ENCODE measurements at places on chromosomes 11 and 22.

- DNase-seq = no peak
Observed at GRCh38 chr11:60345489-60345888, 18.4 kb downstream of the MS4A6E start.

- DNase-seq = no peak
Observed at GRCh38 chr11:28132548-28132947, 24.4 kb downstream of the METTL15 start.

DNA sequence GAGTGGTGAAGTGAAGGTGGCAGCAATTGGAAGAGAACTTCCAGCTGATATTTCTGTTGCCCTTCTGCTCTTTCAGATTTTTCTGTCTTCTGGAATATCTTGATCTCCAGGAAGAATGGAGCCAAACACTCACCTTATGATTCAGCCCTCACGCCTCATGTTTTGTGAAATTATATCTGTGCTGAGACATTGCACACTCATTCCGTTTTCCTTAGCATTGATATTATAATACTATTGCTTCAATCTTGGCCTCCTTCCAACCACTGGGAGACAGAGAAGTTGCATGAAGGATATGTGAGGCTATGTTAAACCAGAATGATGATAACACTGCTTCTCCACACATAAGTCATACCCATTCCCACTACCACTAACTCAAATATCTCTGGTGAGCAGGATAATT, 177.9 kb downstream of the ETS1 start:
- DNase-seq = no peak

DNA sequence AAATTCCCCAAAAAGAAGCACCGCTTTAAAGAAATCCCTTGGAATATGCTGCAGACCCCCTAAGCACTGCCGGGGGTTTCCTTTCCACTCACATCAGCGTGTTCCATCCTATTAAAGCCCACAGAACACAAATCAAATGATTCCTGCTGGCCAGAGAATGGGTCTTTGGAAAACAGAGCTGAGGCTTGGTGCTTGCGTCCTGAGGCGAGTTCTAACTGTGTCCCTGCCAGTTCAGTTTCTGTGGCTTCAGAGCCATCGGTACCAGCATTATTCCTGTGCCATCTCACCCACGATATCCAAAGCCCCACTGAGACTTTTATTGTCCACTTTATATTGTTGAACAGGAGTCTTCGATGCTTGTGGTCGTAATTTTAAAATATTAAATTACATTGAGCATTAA, 142.0 kb upstream of the SYT13 start:
- no peak for DNase-seq

DNA sequence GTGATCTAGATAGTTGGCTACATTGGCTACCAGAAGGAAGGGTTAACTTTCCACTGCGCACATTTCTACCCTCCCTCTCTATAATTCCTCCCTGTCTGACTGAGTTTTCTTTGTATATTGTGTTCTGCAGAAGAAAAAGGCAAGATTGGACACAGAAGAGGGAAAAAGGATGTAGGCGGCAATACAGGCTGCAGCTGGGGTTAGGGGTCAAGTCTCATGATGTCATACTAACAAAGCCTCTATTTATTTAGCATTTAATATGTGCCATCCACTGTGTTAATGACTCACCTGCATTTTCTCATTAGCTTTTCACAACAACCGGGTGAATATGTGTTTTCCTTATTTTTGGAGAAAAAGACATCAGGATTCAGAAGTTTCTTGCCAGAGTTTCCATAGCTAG, 2.0 kb downstream of the FAM83F start:
- DNase-seq = no peak

DNA sequence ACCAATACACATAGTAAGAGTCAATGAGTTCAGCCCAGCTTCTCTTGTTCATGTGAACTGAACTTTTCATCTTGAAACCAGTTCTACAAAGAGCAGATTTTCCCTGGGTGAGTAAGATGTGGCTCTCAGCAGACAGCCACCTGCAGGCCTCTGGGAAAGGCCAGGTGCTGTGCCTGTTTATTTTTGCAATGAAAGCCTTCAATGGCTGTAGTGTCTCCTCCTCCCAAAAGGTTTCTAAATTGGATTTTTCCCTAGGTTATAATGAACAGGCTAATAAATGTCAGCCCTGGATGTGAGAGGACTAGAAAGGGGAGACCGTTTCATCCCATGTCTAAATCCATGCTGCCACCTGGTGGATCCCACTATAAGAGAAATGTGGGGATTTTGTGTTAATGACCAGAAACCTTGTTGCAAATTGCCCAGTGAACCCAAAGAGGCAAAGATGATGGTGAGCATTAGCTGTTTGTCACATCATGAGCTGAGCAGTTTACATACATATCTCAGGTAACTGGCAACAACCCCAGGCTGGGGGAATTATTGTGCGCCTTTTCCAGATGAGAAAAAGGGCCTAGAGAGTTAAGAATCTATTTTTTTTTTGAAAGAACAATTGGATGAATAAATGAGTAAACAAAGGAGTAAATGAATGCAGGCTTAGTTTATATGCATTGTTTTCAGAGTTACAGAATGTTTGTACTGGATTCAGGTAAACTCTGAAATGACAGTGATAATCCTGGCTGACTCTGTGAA, 12.7 kb downstream of the C11orf91 start:
- peak; percentile 53 for DNase-seq

- DNase-seq = no peak
Observed at GRCh38 chr22:38235240-38235850, 33.6 kb downstream of the MAFF start.

GRCh38 chr11:133386262-133386661, 146.0 kb downstream of the OPCML start:
- DNase-seq = no peak

DNA sequence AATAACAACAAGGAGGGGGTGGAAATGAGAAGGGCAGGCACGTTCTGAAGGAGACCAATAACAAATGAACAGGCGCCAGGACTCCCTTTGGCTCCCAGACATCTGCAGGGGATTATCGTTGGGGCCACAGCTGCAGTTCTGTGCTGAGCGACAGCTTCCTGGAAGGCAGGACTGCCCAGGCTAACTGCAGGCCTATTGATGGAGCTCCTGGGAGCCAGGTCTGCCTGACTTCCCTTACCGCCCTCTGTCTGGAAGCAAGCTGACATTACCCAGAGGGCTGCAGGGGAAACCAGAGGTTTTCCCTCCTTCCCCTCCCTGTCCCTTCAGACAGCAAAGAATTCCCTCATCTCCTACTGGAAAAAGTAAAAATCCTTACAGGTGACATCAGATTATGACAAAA, 5.0 kb downstream of the DRD2 start:
- no peak for DNase-seq

DNA sequence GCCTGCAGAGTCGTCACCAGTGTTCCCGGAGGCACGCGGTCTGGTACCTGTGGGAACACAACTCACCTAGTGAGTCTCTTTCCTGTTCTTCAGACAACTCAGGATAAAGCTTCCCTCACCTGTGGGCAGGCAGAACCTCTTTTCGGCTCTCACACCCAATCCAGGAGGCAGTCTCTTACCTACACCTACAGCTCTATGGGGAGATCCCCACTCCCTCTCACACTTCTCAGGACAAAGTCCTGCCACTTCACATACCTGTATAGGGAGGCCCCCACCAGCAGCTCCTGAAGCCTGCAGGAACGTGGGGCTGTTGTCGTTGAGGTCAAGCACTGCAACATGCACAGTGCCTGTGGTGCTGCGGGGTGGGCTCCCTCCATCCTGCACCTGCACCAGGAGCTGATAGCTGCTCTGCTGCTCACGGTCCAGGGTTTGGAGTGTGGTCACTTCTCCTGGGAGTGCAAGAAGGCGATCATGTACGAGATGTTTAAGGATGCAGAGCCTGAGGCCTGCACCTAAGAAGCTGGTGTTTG, 12.2 kb upstream of the TPP1 start:
- DNase-seq = no peak

- no peak for DNase-seq
Observed at GRCh38 chr11:83312430-83312829, 26.3 kb upstream of the CCDC90B start.

DNA sequence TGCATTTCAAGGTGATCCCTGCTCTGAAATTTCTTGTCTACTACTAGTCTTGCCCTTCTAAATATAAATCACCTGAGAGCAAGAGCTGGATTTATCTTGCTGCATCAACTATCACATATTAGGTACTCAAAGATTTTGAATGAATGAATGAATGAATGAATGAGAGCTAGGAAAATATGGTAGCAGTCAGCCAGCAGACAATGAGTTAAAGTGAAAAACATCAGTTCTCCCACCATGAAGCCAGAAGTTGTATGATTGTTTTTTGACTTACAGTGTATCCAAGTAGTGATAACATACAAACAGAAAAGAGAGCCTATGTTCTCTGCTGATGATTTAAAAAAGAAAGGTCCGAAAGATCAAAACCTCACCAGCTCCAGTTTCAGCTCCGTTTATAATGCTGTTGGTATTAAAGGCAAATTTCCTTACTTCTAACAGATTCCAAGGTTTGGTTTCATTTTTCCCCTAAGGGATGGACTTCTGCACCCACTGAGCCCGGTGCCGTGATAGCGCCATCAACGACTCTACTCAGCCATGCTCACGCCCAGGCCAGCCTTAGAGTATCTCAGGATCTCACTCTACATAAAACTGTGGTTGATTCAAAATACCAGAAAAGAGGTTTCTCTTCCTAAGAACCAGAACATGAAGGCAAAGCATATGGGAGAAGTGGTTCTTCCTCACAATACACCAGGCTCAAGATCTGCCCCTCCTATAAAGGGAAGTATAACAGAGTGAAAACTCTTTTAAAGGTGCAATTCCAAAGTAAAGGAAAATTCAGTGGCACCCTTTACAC, 92.0 kb downstream of the SGSM3 start:
- peak; percentile 26 for DNase-seq

DNA sequence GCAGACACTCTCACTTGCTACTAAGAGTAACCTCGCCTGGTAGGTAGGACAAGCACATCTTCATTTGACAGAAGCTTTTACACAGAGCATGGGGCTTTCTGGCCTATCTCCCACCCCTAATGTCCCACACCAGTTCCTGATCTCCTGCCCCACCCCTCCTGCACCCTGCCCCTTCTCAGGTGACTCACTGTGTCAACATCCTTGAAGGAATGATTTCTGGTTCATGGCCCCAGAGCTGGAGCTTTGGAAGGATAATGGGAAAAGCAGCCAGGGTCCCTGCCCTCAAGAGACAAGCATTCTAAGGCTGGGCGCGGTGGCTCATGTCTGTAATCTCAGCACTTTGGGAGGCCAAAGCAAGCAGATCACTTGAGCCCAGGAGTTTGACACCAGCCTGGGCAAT, 47.2 kb downstream of the LRFN4 start:
- DNase-seq = no peak

DNA sequence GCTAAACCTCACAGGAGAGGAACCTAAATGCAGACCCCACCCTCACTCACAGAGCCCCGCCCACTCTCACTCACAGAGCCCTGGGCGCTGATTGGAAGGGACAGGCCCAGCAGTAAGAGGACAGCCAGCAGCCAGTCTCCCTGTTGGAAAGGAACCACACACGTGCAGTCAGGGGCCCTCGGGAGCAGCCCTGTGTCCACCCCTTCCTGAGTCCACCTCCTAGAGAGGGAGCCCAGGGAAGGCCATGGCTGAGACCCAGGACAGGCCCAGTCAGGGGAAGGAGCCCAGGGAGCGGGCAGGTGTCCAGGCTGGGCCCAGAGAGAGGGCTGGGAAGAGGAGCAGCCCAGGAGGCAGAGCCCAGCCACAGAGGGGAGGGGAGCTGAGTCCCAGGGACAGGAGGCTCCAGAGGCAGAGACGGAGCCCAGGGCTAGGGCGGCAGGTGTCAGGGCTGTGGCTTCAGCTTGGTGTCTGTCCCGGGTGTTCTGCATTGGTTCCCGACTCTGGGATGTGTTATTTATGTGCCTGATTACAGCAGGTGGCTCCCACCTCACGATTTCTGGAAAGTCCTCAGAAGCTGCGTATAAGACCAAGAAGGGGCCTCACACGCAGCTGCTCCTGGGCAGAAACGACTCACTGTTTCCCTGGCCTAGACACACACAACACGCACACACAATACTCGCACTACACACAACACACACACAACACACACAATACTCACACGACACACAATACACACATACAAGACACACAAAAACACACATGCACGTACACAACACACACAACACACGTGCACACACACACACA, 9.0 kb upstream of the APOBEC3H start:
- no peak for DNase-seq

- DNase-seq = no peak
Observed at GRCh38 chr22:24390576-24390975, 36.8 kb upstream of the ADORA2A start.

DNA sequence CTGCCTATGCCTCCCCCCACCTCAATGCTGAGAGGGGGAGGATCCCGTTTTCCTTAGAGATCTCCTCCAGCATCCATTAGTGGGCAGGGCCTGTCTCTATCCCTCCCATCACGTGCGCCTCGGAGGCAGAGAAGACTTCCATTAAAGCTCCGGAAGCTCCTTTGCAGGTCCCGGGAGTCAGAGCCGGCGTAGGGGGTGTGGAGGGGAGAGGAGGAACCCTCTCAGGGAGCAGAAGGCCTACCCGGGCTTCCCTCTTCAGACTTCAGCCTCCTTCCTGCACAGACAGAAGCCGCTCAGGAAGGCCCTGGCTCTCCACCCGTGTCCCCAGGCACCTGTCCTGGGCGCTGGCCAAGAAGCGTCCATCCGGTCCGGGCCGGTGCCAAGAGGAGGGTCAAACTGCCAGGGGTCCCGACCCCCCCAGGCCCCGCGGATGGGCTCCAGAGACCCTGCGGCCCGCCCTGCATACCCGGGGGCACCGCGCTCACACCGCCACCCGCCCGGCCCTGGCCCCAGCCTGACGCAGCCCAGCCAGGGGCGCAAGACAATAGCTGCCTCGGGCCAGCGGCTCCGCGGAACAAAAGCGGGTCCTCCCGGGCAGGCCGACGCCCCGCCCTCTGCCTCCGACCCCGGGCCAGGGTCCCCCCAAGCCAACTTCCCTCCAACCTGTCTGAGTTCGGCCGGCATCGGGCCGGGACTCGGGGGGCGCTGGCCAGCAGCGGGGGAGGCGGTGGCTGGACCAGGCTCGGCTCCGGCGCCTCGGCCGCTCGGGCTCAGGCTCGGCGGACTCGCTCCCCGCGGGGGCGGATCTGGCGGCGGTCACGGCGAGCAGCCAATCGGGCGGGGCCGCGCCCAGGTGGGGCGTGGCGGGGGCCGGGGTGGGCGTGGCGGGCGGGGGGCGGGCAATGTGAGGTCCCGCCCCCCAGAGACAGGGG, 29.9 kb downstream of the ARVCF start:
- peak; percentile 96 for DNase-seq

- no peak for DNase-seq
Observed at GRCh38 chr22:38952281-38952993, 5.0 kb upstream of the APOBEC3A start.

GRCh38 chr11:27229511-27230191, 133.4 kb downstream of the CCDC34 start:
- no peak for DNase-seq
